ENCODE measurements at places on chromosomes 13 and 19. TPM values are rescaled to one million over a fixed set of nuclear protein-coding genes. Genes with fewer than 3 reads are reported as not detected.

- DNase-seq: no peak
Measured at GRCh38 chr19:1488282-1488601, 1.9 kb downstream of the PCSK4 start.

- no peak for DNase-seq
Measured at GRCh38 chr19:39297931-39298634, 1.9 kb downstream of the IFNL1 start.

DNA sequence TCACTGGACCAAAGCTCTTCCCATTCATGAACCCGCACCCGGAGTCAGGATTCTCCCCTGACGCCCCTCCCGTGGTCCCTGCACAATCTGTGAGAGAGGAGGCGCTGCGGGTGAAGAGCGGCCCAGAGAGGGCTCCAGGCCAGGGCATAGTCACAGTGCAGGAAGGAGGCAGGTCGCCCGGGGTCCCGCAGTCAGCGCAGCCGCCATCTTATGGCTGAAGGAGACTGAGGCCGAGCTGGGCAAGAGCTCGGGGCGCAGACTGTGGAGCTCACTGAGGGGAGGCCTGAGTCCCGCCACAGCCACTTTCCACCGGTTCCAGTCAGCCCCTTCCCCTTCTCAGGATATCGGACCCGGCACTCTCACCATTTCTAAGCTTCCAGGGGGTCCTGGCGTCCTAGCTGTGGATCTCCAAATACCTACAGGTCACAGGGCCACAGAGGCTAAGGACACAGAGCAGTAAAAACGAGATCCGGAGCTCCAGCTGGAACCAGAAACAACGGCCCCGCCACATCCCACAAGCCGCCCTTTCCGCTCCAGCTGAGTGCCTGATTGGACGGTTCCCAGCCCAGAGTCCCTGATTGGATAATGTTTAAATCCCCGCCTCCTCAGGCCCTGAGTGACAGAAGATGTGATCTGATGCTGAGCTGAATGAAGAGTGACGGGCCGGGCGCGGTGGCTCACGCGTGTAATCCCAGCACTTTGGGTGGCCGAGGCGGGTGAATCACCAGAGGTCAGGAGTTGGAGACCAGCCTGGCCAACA, at the start of gene ZNF99:
TSS of gene ZNF99 (minus strand) at position 501 of the 760 bp plus-strand sequence. CDS start at position 366, 135 bp downstream.
- DNase-seq: no peak

DNA sequence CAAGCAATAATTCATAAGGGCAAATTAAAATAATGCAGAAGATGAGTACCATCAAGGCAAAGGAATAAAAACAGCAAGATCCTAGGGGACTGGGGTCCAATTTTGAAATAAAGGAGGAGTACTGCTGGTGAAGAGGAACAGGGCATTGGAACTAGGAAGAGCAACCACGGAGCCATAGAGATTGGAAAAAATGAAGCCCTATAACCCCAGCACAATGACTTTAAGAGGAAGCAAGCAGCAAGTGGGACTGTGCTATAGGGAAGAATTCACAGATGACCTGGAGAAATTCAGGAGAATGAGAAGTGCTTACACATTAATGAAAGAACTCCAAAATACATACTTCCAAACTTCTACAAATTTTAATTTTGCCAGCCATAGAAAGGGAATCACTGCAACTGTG, 44.9 kb upstream of the ITM2B start:
- peak; percentile 12 for DNase-seq

DNA sequence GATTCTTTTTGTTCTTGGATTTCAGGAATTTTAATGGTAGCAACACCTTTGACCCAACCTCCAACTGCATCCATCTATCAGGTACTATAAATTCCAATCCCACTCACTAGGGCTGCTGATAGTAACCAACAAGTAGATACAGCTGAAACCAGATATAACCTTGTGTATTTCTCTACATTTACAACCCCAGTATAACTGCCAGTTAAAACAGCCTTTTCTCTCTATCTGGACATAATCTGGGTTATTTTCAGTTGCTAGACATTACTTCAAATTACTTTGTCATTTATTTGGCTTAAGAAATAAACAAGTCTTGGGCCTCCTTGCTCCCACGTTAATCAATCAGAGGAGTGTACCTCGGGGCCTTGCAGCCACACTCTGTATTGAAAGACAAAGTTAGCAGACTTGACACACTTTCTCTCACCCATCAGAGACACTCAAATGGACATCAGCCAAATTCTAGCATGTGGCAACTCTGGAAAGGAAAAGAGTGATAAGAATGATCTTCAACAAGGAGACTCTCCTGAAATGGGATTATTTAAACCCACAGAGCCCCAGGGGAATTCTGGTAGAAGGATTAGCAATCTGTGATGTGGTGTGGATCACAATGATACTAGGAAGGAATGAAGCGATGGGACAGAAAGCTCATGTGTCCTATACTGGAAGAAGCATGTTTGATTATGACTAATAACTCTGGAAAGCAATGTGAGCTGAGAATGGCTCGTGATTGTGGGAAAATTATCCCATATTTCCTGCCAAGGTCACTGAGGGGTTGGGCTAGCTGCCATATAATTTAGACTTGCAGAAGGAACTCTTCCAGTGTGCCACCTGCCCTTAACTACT, 157.5 kb downstream of the FLT1 start:
- no peak for DNase-seq

- peak; percentile 83 for DNase-seq
Measured at GRCh38 chr19:54319049-54319448, 6.1 kb upstream of the LILRA5 start.

DNA sequence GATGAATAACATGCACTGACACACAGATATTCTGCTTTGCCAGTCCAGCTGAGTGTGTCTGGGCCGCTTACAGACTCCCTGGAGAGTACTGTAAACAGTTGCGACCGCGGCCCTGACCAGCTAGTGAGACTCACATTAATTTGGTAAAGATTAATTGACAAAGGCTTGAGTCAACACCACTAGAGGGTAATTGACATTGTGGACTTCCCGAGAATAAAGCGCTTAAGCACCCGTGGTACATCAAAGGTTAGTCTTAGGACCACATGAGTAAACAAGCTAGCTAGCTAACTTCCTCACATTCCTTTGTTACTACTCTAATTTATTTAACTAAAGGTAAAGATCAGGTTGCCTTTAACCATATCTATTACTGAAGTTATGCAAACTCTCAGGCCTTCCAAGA, 624.4 kb upstream of the ARGLU1 start:
- no peak for DNase-seq

DNA sequence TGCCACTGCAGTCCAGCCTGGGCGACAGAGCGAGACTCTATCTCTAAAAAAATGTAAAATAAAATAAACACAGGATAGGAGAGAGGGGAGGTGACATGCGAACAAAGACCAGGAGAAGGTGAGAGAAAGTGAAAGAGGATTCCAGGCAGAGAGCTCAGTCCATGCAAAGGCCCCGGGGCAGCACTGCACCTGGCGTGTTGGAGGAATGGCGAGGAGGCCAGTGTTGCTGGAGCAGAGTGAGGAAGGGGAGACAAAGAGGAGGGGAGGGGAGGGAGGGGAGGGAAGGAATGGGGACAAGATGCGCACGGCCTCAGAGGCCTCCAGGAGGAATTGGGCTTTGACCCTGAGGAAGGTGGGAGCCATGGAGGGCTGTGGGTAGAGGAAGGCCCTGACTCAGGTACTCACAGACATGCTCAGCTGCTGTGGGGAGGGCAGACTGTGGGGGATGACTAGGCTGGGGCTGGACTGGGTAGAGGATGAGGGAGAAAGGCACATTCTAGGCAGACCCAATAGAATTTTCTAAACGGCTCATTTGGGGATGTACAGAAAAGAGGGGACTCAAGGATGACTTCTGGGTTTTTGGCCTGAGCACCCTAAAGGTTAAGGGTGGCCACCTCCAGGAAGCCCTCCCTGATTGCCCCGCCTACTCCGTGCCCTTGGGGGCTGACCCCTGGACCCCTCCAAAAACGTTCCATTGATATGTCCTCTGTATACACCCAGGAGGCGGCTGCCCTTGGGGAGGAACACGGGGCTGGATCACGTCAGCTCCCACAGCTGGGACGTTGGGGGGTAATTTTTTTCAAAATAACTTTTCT, 43.9 kb downstream of the PTPRS start:
- no peak for DNase-seq

DNA sequence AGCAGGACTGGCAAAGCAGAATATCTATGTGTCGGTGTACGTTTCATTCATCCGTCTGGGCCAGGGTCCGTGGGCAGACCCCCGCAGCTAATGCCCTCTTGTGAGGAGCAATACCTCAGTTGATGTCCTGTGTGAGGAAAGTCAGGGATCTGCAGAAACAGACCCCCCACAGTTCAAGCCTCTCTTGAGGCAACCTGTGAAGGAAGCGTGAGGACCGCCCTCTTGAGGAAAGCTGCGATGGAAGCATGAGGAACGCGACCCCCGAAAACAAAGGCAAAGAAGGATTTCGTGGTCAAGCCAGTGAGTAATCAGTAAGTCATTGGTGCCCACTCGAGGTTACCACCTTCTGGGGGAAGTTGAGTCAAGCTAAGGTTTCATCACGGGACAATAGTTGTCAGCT, 20.9 kb upstream of the ZNF83 start:
- DNase-seq: no peak

DNA sequence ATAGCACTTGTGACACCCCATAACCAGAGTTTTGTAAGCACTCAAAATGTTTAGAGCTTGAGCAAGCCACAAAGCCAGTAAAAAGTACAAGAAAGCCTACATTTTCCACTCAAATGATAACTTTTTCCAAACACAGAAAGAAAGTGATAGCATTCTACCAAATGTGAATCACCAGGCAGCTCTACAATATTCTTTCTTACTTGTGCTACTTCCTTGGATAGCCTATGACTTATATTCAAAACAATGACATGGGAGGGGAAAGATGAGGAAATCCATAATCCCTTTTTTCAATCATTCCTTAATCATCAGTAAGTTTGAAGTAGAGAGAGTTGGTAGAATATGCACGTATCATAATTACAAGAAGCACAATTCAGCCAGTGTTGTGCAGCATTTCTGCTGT, 650.8 kb upstream of the PCDH9 start:
- DNase-seq: no peak

DNA sequence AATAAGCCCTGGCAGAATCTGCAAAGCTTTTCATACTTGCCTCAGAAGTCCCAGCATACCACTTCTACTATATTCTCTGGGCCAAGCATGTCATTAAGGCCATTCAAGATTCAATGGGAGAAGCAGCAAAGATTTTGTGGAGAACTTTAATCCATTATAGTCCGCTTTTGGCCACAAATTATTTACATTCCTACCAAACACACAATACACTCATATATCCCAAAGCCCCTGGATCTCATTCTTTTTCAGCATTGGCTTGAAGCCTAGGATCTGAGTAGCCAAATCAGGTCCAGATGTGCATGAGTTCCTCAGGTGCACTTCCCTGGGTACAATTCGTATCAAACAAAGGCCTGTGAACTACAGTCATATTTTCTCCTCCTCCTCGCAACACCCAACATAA, 203.4 kb downstream of the NDFIP2 start:
- no peak for DNase-seq

DNA sequence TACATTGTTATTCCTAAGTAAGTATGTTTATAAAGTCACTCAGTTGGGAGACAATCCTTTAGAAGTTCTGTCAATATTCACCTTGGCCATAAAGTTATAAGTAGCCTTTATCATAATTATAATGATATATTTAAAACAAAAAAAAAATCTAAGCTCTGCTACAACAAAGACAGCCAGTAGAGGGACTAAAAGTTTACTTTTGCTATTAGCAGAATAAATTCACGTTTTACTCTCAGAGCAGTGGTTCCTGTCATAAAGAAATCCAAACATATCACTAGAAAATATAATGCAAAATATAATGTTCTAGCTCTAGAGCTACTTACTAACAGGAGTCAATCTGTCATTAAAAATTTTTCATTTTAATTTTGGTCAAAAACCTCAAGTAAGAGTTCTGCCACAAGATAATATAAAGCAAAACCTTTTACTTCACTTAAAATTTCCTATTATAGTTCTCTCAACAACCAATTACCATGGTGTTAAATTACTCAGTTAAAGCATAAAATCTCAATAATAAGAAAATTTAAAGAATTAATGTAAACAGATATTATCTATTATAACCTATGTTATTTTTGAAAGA, 17.7 kb downstream of the INTS6 start:
- DNase-seq: no peak

GRCh38 chr13:26168835-26169234, 53.3 kb downstream of the RNF6 start:
- DNase-seq: no peak

- no peak for DNase-seq
Measured at GRCh38 chr19:45597425-45598111, 4.4 kb downstream of the GPR4 start.

- no peak for DNase-seq
Measured at GRCh38 chr13:91117351-91117750, 230.1 kb upstream of the MIR17HG start.

- no peak for DNase-seq
Measured at GRCh38 chr13:86731987-86732386, 932.8 kb upstream of the SLITRK6 start.

GRCh38 chr19:33501693-33502356, 19.8 kb downstream of the PEPD start:
- no peak for DNase-seq

DNA sequence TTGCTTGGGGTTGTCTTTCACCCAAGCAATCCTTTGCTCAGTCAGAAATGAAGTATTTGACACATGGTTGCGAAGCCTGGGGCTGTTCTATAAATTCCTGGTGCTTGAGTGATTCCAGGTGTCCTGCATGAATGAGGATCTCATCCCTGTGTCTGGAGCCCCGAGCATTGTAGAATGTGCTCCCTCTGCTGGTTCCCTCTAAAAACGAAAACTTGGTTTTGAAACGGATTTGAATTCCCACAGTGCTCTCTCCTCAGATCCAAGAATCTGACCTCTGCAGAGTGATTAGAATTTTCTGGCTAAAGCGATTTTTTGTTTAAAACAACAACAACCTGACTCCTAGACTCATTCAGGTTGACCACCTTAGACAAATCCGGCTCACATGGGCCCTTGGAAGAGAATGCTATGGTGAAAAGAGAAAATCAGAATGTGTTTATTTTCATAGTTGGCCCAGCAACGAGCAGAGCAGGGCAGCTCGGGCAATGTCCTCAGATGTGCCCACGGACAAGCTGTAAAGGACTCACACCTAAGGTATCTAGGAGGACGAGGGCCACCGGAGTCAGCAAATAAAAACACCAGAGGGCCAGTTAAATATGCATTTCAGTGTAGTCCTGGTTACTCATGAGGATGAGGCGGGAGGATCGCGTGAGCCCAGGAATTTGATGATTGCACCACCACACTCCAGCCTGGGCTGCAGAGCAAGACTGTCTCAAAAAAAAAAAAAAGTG, 8.7 kb upstream of the ATP12A start:
- peak; percentile 23 for DNase-seq

- no peak for DNase-seq
Measured at GRCh38 chr19:53782698-53783097, 41.4 kb downstream of the NLRP12 start.

DNA sequence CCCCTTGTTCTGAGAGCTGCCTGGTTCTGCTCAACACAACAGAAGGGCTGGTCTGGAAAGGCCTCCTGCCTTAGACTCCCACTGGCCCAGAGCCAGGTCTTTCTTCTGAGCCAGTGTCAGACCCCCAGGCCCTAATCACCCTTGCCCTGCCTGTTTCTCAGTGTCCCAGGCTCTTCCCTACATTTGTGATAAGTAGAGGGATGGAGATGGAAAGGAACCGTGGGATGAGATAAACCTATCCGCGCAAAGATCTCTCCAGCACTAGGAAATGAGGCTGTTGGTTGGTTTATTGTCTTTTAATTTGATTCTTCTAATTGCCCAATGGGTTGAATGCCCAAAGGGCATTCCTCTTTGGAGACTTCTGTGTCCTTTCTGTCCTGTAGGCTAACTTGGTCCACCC, 470.0 kb downstream of the TSHZ3 start:
- no peak for DNase-seq

The SLC6A16 gene
- polyA plus RNA-seq: 1.5 TPM

The CYP2A6 gene
- not detected for polyA plus RNA-seq

The LILRB2 gene
- 172 TPM for polyA plus RNA-seq

The RNF225 gene
- not detected for polyA plus RNA-seq

The FPR3 gene
- polyA plus RNA-seq: 0.92 TPM

The PRX gene
- 0.13 TPM for polyA plus RNA-seq

The IFNL1 gene
- polyA plus RNA-seq: not detected

The PINLYP gene
- polyA plus RNA-seq: 1.3 TPM

All from CD14-positive monocyte (primary cell).